ENCODE measurements at places on chromosomes 4 and X.

DNA sequence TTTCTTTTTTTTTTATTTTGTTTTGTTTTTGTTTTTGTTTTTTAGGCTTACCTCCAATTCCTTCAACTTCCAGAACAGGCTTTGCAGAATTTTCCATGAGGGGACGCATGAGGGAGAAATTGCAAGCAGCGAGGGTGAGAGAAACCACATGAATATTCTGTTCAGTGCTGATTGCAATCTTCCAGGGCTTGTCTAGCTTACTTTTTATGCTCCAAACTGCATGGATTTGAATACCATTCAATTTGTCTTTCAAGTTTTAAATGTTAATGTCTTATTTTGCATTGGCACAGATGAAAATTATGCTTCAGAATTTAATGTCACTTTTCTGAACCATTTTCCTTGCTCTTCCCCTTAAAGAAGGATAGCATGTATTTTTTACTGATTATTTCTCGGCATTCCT is 32.7 kb downstream of the CC2D2A start:
- DNase-seq, result no peak

- no peak for DNase-seq
These were observed 94.4 kb downstream of the NPNT start for GRCh38 chr4:105989485-105990242.

DNA sequence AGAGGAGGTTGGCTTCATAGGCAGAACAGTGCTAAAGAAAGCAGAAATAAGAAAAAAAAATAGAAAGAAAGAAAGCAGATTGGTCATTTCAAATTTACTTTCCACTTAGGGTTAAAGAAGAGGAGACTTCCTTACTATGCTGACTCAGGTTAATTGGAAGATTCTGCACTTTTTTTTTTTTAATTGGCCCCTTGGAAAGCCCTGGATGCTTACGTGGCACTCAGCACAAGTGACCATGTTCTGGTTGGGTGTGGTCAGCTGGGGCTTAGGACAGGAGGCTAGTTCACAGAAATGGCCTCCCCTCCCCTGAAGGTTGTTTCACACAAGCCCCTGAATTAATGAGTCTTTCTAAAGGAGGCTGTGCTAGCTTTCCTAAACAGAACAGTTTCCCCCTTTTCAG is 14.5 kb downstream of the MAGEA9B start:
- no peak for DNase-seq

DNA sequence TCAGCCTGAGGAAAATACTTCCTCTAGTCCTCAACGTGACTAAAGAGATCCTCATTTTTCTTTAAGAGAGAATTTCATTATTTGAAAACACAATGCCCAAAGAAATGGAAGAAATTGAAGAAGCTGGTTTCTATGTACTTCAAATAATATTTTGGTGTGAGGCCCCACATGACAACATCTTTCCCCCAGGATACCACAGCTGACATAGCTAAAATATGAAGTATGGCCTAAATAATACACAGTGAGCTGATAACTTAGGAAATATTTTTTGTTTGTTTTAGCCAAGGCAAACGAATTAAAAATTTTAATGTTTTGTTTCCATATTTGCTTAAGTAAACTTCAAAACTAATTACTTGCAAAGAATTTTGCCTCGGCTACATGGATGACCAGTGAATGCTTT is 149.2 kb downstream of the CBR4 start:
- DNase-seq, result no peak

DNA sequence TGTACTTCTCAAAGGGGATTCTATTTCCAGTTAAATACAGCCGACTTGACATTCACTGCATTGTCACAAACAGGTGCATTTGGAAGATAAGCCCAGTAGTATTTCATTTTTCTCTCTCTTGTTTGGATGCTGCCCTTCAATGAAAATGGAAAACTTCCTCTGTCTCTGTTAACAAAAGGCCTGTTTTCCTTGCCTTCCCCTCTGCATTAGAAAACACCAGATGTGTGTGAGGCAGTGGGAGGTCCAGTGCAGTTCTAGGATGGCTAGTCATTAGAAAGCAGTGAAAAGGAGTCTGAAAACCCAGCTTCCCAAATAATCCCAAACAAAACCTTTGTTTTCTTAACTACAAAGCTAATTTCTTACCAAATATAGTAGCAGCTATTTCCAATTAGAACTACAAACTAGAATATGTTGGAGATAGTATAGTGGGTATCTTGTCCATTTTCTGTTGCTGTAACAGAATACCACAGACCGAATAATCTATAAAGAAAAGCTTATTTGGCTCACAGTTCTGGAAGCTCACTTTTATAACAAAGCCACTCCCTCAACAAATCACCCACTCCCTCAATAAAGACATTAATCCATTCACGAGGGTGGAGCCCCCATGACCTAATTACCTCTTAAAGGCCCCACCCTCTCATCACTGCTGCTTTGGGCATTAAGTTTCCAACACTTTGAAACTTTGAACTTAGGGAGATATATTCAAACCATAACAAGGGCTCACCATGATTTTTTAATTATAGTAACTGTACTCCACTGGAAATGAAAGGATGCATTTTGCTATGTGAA is 452.1 kb upstream of the RPS6KA3 start:
- no peak for DNase-seq

DNA sequence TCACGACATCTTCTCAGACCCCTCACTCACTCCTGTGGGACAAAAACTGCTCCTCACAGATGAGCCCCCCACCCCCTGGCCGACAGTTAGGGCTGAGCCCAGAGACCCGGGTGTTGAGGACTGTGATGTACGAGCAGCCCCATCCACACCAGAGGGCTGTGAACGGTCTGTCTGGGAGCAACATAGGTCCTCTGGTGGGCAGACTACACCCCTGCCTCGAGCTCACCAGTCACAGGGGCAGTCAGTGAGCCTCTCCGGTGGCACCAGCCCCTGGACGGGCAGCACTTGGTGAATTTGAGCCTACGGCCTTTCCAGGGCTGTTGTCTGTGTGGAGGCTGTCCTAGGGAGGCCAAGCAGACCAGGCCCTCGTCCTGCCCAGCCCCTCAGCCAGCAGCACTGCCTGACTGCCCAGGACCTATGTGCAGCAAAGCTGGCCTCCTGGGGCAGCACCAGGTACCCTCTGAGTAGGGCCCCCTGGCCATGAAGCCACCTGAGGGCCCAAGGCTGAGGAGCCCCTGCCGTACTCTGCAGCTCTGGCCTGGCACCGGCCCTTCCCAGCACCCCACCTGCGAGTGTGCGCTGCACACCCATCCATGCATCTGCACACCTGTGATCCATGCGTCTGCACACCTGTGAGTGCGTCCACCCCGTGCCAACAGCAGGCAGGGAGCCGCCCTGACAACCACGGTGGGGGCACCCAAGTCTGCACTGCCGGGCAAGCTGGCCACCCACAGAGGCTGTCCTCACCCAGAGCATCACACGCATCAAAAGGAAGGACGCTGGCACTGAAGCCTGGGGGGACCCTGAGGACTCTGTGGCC is 111.6 kb upstream of the NKX1-1 start:
- peak; percentile 68 for DNase-seq

GRCh38 chr4:2260344-2261109 is 1.4 kb downstream of the MXD4 start:
- no peak for DNase-seq

DNA sequence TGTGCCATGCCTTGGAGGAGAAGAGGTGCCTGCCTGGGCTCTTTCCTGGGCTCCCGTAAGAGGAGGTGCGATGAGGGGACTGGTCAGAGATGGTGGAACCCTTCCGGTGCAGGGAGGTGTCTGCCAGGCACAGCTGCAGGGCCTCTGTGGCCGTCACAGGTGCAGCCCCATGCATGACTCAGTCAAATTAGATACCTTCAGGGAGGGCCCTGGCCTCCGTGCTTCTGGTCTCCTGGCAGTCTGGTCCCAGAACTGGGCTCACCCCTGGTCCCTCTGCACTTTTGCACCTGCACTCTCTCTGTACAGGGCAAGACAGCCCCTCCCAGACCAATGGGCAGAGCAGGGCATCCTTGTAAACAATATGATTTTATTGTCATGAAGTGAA is 49.9 kb upstream of the LRPAP1 start:
- no peak for DNase-seq

- DNase-seq, result no peak
These were observed 168.8 kb downstream of the RELL1 start for GRCh38 chr4:37517326-37517725.

GRCh38 chrX:132395645-132396044 is 93.2 kb downstream of the MBNL3 start:
- no peak for DNase-seq

DNA sequence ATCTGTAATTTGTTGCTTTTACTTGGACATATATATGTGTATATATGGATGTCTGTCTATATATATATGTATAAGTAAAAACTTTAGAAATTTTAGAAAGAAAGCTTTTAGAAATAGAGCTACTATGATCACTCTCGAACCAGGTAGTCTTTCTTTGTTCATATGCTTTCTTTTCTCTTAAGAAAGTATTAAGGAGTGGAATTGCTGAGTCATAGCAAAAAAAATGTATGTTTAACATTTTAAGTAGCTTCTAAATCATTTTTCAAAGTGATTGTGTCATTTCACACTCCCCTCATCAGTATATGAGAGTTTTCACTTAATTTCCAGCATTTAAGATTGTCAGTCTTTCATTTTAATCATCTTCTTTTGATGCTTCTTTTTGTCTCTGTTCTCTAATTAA is 447.9 kb upstream of the TECRL start:
- DNase-seq, result no peak

DNA sequence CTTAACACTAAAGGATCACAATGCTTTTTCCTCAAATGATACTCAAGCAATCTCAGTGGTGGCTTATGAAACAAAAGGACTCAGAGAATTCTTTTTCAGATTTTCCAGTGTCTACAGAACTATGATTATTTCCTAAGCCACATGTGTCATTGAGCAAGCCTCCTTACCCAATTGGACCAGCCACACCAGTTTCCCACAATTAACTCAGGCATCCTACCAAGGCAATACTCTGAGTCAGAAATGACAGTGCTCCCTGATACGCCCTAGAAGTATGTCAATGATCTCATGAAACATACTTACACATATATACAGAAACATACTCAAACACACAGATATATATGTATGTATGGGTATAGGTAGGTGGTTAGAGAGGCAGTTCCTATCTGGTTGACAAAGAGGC is 4.8 kb downstream of the ADAMTS3 start:
- no peak for DNase-seq

GRCh38 chrX:40008791-40009461 is 88.8 kb downstream of the BCOR start:
- DNase-seq, result no peak

- DNase-seq, result no peak
These were observed 40.5 kb upstream of the C4orf50 start for GRCh38 chr4:6058531-6059374.

- no peak for DNase-seq
These were observed 60.2 kb upstream of the HS3ST1 start for GRCh38 chr4:11488657-11489452.

DNA sequence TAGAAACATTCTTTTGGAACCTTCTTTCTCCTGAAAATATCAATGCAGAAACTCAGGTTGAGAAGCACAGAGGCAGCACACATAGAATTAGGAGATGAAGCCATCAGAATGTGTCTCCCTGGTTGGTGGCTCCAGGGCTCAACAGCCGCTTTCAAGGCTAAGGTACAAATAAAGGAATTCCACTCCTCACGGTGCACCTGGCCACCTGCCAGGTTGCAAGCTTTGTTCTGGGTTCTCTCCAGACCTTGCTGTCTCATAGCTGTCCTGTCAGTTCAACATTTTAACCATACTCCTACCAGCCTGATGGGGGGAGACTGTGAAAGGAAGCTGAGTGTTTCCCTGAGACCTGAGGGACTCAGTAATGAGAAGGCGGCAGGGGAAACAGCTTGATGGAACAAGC is 96.3 kb upstream of the HPF1 start:
- no peak for DNase-seq

GRCh38 chrX:117752745-117753144 is 363.9 kb downstream of the KLHL13 start:
- no peak for DNase-seq

DNA sequence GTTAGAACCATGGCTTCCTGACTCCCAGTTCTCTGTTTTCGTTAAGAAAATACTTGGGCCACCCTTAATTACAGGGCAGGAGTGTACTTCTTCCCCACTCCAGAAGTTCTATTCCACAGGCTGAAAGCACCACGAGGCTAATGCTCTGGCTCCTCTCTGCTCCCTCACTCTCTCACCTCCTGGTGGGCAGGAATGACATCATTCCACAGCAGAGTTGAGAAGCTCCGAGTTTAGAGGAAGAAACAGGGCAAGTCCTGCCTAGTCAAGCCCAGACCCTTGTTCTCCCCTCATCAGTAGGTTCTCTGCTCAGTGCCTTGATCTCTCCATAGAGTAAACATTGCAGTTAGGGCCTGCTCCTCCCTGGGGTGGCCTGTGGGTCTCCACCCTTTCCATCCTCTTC is 343.8 kb upstream of the CLNK start:
- no peak for DNase-seq

DNA sequence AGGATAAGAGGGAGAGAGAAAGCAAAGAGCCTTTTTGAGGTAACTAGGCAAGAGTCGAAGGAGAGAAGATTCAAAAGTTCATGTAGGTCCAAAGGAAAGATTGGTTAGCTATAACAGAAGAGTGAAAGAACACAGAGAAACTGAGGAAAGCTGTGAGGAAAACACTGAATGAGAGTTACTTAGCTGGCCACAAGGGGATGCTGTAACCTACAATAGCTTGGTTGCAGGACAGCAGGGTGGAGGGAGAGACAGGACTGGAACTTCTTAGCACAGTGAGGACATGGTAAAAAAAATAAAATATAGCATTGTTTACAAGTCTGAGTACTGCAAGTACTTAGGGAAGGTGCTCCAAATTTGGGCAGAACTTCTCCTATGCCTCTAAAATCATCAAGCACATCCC is 48.3 kb downstream of the RAI2 start:
- no peak for DNase-seq

DNA sequence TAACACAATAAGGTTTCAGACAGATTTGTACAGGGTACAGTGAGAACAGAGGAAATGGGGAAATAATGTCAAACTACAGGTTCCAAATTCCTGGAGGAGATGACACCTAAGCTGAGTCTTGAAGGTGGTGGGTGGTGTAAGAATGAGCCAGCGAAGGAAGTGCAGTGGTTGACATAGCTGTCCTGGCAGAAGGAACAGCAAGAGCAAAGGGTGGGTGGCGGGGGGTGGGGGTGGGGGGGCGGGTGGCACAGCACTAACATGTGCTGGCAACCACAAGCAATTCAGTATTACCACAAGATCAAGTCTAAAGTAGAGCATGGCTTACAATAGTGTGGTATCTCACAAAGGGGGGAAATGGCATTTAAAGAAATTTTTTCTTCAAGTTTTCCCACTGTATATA is 13.1 kb upstream of the G3BP2 start:
- DNase-seq, result no peak
